Keratinocyte (primary cell): ENCODE measurements at places on chromosomes 6 and 20. TPM values are rescaled to one million over a fixed set of nuclear protein-coding genes. Genes with fewer than 3 reads are reported as not detected.

- no peaks in the 10 kb centered on the region for H3K36me3 ChIP-seq
- H3K27ac ChIP-seq: no peak overlapping the region
These were observed 248.8 kb downstream of the CDH4 start for GRCh38 chr20:61500791-61501321.

GRCh38 chr6:143900358-143900757, 36.1 kb downstream of the ZC2HC1B start:
- H3K27ac ChIP-seq: no peak overlapping the region
- H3K27me3 ChIP-seq: no peaks in the 10 kb centered on the region
- DNase-seq: no peak
- no peak overlapping the region for H3K4me3 ChIP-seq

- H3K27me3 ChIP-seq: no peaks in the 10 kb centered on the region
- DNase-seq: no peak
- H3K27ac ChIP-seq: no peak overlapping the region
These were observed 61.6 kb downstream of the MYH7B start for GRCh38 chr20:35017099-35017835.

GRCh38 chr20:3094848-3095629, 10.5 kb upstream of the AVP start:
- H3K4me1 ChIP-seq: peaks cover 5% of the 10 kb centered on the region
- peaks cover 28% of the 10 kb centered on the region for H3K27me3 ChIP-seq
- no peak overlapping the region for H3K4me3 ChIP-seq
- H3K36me3 ChIP-seq: no peaks in the 10 kb centered on the region
- no peak overlapping the region for H3K27ac ChIP-seq

- H3K4me3 ChIP-seq: no peak overlapping the region
- H3K4me1 ChIP-seq: peaks cover 21% of the 10 kb centered on the region
- peaks cover 5% of the 10 kb centered on the region for H3K27me3 ChIP-seq
- peak overlapping the region; percentile 28 for H3K27ac ChIP-seq
These were observed 4.5 kb upstream of the TNXB start for GRCh38 chr6:32113386-32114352.

- no peaks in the 10 kb centered on the region for H3K36me3 ChIP-seq
- H3K4me3 ChIP-seq: no peak overlapping the region
- H3K27me3 ChIP-seq: peaks cover 99% of the 10 kb centered on the region
- peaks cover 5% of the 10 kb centered on the region for H3K4me1 ChIP-seq
- no peak overlapping the region for H3K27ac ChIP-seq
These were observed 1.6 kb downstream of the PRDM13 start for GRCh38 chr6:99608059-99608885.

GRCh38 chr6:170095273-170095981, 195.5 kb downstream of the DLL1 start:
- no peak overlapping the region for H3K27ac ChIP-seq
- H3K27me3 ChIP-seq: peaks cover 3% of the 10 kb centered on the region
- no peak for DNase-seq
- no peak overlapping the region for H3K4me3 ChIP-seq
- no peaks in the 10 kb centered on the region for H3K36me3 ChIP-seq
- H3K4me1 ChIP-seq: no peaks in the 10 kb centered on the region

DNA sequence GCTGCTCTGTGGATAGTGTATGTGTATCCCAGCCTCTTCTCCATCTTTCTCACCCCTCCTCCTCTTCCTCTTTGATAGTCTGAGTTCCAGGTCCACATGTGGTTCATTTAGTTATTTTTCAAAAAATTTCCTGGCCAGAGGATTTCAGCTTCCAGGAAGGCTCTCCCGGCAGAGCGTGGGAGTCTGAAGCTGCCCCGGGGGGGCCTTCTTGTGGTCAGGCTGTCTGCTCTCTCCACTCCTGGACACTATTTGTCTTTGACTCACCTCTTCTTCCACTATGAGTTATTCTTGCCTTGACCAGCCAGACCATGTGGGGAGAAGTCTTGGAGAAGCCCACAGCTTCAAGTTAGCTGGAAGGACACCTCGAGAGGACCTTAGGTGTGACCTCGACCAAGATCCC, 258.8 kb downstream of the CDC5L start:
- no peak overlapping the region for H3K27ac ChIP-seq
- no peak for DNase-seq
- no peaks in the 10 kb centered on the region for H3K27me3 ChIP-seq
- H3K4me3 ChIP-seq: no peak overlapping the region
- peaks cover 5% of the 10 kb centered on the region for H3K4me1 ChIP-seq
- no peaks in the 10 kb centered on the region for H3K36me3 ChIP-seq

DNA sequence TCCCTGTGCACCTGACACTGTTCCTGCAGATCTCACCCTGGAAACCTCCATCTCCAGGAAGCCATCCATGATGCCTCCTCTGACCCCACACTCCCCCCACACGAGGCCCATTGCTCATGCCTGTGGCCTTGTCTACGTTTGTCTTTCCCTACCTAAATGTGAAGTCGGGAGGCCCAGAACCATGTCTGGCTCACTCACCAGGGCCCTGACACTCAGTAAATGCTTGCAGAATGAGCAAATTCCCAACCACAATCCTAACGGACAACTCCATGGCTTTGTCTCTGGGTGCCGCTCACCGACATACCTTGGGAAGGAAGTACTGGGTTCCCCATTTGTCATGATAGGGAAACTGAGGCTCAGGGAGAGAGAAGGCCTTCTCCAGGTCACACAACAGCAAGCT, 7.3 kb downstream of the PEDS1 start:
- H3K36me3 ChIP-seq: peaks cover 29% of the 10 kb centered on the region
- no peaks in the 10 kb centered on the region for H3K27me3 ChIP-seq

GRCh38 chr6:135880066-135880972, 28.8 kb downstream of the PDE7B start:
- H3K27me3 ChIP-seq: no peaks in the 10 kb centered on the region
- no peak overlapping the region for H3K27ac ChIP-seq
- no peak for DNase-seq
- peaks cover 7% of the 10 kb centered on the region for H3K4me1 ChIP-seq
- no peaks in the 10 kb centered on the region for H3K36me3 ChIP-seq

DNA sequence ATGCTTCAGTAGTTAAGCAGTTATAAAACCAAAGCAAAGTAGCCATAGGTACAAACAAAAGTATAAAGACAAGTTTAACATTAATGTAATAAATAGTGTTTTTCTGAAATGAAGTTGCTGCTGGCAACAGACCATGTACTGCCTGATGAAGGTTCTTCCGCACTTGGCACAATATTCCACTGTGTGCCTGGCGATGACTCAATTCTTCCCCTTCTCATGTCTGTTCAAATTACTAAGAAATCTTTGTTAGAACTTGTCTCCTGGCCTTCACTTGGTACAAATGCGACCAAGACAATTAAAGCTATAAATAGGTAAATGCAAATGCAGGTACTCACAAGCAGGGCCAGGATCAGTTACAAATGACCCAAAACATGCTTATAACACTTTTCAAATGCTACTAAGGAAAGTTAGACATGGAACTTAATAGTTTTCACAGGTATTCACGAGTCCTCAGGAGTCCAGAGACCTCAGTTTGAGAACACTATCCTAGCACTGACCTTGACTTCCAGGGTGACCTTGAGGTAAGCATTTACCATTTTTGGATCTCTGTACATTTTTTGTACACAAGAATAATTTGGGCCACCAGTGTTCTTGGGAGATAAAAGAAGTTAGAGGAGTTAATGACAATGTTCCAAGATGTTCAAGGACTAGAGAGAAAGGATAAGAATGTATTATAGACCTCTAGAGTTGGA, 8.1 kb upstream of the DDR1 start:
- H3K4me1 ChIP-seq: peaks cover 27% of the 10 kb centered on the region
- H3K36me3 ChIP-seq: no peaks in the 10 kb centered on the region
- peak overlapping the region; percentile 6 for H3K4me3 ChIP-seq
- peak overlapping the region; percentile 92 for H3K27ac ChIP-seq

DNA sequence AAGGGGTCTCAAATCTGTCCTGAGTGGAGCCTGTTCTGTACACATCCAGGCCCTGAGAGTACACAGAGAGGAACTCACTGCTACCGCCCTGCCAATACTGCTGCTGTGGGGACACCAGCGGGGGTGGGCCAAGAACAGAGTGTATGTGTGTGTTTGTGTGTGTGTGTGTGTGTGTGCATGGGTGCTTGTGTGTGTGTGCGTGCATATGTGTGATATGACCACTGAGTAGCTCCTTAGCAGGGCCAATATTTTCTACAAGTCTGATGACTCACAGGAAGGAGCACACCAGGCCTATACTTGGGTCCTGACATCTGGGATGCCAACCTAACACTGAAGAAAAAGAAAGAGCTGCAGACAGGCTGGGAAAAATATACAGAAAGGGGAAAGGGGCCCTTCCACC, 1.4 kb downstream of the RAET1E start:
- H3K36me3 ChIP-seq: no peaks in the 10 kb centered on the region
- H3K27ac ChIP-seq: peak overlapping the region; percentile 64
- peaks cover 55% of the 10 kb centered on the region for H3K4me1 ChIP-seq
- H3K27me3 ChIP-seq: no peaks in the 10 kb centered on the region
- H3K4me3 ChIP-seq: no peak overlapping the region
- DNase-seq: no peak

GRCh38 chr20:49510562-49511122, 28.2 kb upstream of the KCNB1 start:
- no peak for DNase-seq
- peaks cover 14% of the 10 kb centered on the region for H3K4me1 ChIP-seq
- no peak overlapping the region for H3K27ac ChIP-seq
- H3K4me3 ChIP-seq: no peak overlapping the region
- H3K36me3 ChIP-seq: no peaks in the 10 kb centered on the region

The SLC35F1 gene
- not detected in 3 replicates for polyA plus RNA-seq

The ROS1 gene
- polyA plus RNA-seq: 0.16 to 0.46 TPM (median 0.16 TPM) in 3 replicates
